ENCODE measurements at places on chromosomes 1 and 21.

GRCh38 chr1:89457046-89457445, 67.6 kb upstream of the LRRC8B start:
- no peak for DNase-seq

DNA sequence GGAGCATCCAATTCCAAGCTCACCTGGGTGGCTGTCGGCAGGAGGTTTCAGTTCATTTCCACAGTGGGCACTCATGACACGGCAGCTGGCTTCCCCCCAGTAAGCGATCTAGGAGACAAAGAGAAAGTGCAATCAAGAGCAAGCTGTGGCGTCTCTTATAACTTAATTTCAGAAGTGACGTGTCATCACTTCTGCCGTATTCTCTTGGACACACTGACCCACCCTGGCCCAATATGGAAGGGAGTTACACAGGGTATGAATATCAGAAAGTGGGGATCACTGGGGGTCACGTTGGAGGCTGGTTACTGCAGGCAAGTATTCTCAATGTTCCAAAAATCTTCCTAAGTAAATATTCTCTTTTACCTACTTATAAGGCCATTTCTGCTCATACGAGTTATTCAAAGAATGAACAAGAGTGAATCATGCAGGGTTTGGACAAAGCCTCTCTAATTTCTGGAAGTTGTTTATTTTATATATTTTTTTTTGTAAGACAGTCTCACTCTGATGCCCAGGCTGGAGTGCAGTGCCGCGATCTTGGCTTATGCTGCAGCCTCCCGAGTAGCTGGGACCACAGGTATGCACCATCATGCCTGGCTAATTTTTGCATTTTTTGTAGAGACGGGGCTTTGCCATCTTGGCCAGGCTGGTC, 46.5 kb upstream of the GREM2 start:
- no peak for DNase-seq

- DNase-seq = no peak
These were observed 36.1 kb upstream of the KHDRBS1 start for GRCh38 chr1:31977385-31978131.

DNA sequence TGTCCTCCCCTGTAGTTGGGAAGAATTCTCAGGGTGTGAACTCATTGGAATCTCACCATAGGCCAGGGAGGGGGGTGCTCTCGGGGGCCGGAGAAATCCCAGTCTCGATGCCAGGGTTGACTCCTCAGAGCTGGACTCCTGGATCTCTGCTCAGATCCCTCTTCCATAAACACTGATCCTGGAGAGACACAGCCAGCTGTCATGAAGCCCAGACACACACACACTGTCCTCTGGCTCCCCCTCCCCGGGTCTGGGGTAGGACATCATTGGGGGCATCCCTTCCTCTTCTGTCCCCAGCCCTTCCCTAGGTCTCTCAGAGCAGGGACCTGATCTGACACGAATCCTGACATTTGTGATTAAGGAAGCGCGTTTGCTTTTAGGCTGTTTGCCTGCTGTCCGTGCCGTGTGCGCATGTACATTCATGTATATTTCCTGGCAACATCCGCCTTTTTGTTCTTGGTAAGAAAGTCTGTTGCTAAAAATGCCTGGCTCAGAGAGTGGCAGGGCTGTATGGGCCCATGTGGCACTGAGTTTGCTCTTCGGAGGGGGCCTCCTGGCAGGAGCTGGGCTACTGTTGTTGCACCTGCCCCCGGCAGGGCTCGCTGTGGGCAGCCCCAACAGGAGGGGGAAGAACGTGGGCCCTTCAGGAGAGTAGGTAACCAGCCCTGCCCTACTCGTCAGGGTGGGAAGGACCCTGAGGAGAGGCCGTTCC, 45.4 kb upstream of the SELENON start:
- no peak for DNase-seq

DNA sequence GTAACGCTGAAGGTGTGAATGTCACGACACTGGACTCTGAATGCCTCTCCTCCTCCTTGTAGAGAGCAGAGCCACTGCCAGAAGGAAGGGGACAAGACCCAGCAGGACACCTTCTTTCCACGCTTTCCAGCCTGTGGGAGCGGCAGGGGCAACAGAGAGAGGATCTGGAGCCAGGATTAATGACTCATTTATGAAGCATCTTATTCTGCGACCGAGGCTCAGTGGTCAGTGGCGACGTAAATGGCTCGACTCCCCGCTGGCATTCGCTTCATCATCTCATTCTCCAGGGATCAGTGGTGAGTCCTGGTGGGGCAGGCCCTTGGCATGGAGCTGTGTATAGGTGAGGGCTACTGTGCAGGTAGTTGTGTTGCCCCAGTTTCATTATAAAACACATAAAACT, 4.6 kb downstream of the SLC37A1 start:
- no peak for DNase-seq

GRCh38 chr1:172928412-172928811, 122.3 kb downstream of the TNFSF18 start:
- no peak for DNase-seq

DNA sequence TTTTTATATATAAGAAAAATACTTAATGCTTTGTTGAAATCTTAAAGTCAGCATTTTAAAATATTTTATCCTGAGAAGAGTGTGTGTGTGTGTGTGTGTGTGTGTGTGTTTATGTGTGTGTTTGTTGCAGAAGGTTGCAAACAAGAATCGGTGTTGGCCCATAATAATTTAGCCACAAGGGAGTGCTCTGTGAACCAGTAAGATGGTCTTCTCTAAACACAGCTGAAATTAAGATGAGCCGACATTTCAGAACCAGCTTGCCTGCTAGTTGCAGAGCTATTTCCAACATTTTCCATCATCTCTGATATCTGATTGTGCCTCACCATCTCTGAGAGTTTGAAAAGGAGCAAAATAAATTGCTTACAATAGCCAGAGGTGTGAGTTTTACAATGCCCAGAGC, 158.8 kb upstream of the SGIP1 start:
- no peak for DNase-seq

- DNase-seq = no peak
These were observed 340.0 kb upstream of the DPYD start for GRCh38 chr1:98260839-98261238.

DNA sequence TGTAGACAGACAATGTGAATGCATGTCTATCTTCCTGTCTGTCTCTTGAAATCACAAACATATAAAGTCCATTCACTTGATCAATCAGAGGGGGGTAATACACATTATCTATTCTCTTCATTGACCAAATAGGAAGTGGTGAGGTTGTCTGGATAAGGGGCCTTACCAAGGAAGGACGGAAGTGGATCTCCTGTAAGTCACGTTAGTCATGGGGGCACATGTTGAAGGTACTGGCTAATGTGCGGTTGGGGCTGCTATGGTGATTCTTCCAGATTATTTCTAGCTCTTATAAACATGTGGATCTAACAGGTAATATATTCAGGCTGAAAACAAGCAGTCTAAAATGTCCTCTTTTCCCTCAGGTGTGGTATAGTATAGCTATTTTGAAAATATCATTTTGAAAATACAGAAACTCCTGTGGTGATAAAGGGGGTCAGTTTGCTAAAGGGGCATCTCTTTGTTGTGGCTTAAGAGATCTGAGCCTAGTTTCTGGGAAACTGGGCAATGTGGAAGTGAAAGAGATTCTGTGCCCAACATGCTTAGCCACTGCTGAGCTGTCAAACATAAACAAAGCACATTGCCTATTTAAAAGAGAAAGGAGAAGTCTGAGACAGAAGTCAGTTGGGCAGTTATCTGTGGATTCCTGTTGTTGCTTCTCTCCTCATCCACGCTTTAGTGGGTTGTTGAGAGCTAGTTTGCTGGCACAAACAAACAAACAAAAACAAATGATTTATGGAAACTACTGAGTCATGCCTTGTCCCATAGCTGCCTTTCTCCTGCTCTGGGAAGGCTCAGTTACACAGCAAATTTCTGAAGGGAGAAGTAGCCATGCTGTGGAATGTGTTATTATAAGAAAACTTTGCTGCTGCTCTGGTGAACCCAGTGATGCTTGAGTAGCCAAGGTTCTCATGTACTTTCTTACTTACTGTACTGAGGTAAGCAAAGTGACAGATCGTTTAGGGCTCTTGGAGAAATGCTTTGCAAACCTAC, 166.9 kb downstream of the HLX start:
- no peak for DNase-seq

DNA sequence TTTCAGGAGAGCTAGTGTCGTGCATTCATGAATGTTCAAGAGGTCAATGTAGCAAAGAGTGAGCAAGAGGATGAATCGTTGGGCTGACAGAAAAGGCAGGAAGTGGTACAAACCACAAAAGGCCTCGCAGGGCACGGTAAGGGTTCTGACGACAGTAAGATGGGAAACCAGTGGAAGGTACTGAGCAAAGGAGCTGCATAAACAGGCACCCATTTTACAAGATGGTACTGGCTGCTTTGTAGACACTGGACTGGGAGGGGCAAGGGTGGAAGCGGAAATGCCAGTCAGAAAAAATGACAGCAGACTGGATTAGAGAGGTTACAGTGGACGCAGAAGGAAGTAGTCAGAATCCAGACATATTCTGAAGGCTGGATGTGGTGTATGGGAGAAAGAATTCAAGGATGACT, 123.5 kb downstream of the PTPN14 start:
- no peak for DNase-seq

- no peak for DNase-seq
These were observed 32.0 kb downstream of the PTAFR start for GRCh38 chr1:28144203-28145135.

All from aorta (tissue), 5 donors.